ENCODE measurements at places on chromosomes 3 and 15. TPM values are rescaled to one million over a fixed set of nuclear protein-coding genes. Genes with fewer than 3 reads are reported as not detected.

GRCh38 chr3:47342151-47342550 is 38.7 kb upstream of the PTPN23 start:
- H3K27me3 ChIP-seq: no peaks in the 10 kb centered on the region
- no peak overlapping the region for H3K4me3 ChIP-seq
- H3K4me1 ChIP-seq: peaks cover 14% of the 10 kb centered on the region
- no peak for DNase-seq
- H3K27ac ChIP-seq: no peak overlapping the region
- H3K36me3 ChIP-seq: peaks cover 41% of the 10 kb centered on the region

DNA sequence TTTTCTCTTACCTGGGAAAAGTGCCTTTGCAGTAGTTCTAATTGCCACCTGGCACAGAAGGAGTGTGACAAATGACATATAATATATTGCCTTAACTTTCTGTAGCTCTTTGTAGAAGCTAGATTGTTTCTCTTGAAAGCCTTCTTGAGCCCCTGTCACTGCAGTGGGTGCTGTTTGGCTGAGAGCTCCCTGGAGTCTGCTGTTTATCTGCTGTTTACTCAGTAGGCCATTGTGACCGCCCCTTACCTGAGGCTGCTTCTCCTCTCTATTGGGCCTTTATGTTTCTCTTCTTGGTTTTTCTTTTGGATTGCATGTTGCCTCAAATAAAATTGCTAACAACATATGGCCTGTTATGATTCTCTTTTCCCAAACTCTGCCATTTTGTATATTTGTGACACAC is 16.7 kb downstream of the MAP2K5 start:
- H3K27me3 ChIP-seq: peaks cover 2% of the 10 kb centered on the region
- no peak overlapping the region for H3K27ac ChIP-seq
- H3K4me1 ChIP-seq: peaks cover 2% of the 10 kb centered on the region

GRCh38 chr3:172666873-172667694 is 43.8 kb downstream of the NCEH1 start:
- DNase-seq: peak; percentile 83
- peaks cover 1% of the 10 kb centered on the region for H3K27me3 ChIP-seq
- H3K27ac ChIP-seq: peak overlapping the region; percentile 35
- peaks cover 25% of the 10 kb centered on the region for H3K36me3 ChIP-seq

DNA sequence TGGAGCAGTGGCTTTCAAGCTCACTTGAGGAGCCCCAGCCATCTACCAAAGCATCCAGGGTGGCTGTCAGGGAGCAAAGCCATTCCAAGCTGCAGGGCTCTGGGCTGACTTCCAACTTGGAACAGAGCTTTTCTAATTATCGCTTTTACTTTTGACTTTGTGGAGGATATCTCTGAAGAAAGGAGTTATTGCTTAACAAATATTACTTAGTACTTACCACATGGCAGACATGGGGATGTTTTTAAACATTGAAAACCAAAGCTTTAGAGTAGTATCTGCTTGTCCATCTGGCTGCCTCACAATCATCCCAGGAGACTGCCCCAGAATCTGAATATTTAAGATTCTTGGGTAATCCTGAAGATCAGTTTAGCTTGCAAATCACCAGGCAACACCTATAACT is 8.9 kb downstream of the TAGLN3 start:
- no peaks in the 10 kb centered on the region for H3K36me3 ChIP-seq
- no peaks in the 10 kb centered on the region for H3K27me3 ChIP-seq
- DNase-seq: peak; percentile 61
- H3K4me1 ChIP-seq: peaks cover 54% of the 10 kb centered on the region
- peak overlapping the region; percentile 10 for H3K27ac ChIP-seq
- H3K4me3 ChIP-seq: no peak overlapping the region

APPL1 gene
- 23.3 TPM for total RNA-seq
